ENCODE measurements at places on chromosomes 4 and X.

GRCh38 chrX:131063613-131064012, 5.5 kb downstream of the ARHGAP36 start:
- DNase-seq = no peak

GRCh38 chr4:65023081-65023480, 613.8 kb upstream of the TECRL start:
- no peak for DNase-seq

DNA sequence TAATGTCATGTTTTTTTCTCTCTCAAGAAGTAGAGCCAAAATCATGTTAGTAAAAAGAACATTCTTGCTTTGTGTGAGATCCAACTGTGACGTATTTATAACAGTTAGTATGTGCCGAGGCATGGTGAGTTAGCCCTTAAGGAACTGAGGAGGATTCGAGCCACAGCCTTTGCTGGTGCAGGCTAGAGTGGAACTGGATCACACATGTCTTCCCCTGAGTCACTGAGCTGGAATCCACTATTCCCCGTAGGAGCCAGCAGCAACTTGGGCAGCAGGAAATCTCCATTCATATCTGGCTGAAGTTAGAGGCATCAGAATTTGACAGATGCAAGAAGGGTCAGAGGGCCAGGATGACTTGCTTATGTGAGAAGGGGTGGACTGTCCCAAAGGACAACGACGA, 144.6 kb upstream of the KIT start:
- no peak for DNase-seq

DNA sequence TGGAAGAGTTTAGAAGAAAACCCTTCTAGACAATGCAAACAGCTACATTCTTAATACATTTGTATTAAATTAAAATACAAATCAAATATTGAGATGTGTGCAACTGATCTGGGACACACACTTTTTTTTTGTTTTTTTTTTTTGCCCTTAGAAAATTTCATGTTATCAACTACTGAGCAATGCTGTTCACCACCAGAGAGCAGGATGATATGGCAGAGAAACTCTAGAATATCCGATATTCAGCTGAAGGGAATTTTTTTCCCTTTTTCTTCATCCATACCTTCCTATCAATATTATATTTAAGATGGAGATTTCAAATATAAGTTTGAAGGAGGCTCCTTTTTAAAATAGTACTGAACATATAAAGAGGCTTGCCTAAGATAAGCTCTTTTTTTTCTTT, 1.0 kb downstream of the NDST3 start:
- no peak for DNase-seq

- no peak for DNase-seq
Observed at GRCh38 chrX:96615448-96615847, 69.2 kb upstream of the DIAPH2 start.

GRCh38 chrX:67893931-67894330, 350.1 kb downstream of the AR start:
- no peak for DNase-seq

GRCh38 chrX:23720117-23720677, 22.9 kb downstream of the ACOT9 start:
- DNase-seq = no peak

GRCh38 chr4:120445186-120445585, 378.5 kb upstream of the MAD2L1 start:
- no peak for DNase-seq

DNA sequence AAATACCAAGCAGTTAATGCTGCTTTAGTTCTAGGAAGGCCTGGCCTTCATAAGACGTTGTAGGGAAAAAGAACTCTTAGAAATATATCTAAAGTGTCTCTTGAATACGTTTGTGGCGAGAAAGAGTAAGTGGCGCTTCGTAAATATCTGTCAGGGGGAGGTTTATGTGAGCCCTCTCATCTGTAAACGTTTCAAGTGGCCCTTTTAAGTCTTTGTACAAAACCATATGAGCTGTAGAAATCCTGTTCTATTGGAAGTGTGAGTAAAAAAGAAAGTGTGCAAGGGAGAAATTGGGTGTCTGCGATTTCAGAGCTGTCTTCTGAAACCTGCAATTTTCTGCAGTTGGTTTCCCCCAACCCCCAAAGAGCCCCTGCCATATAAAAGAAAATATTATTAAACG, 8.6 kb upstream of the INTU start:
- DNase-seq = no peak

DNA sequence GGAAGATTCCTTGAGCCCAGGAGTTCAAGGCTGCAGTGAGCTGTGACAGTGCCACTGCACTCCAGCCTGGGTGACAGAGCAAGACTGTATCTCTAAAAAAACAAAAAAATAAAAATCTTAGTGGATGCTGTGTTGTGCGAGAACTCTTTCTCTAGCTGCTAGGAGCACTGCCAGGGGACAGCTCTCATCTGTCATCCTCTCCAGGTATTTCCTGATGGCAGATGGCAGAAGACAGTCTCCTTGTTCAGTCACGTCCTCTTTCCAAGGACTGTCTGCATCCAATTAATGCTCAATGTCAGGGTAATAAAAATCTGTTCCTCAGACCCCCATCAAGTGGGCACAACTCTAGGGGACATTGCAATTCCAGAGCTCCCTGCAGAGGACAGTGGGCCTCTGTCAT, 29.2 kb downstream of the PPM1K start:
- no peak for DNase-seq

GRCh38 chrX:46376246-46376885, 168.9 kb downstream of the ZNF674 start:
- no peak for DNase-seq

Data from stimulated activated CD8-positive, alpha-beta memory T cell treated with anti-CD3 and anti-CD28 coated beads, Interleukin-4, amount 100 ng/mL, for 1 hour (primary cell).